ENCODE measurements at places on chromosomes 3 and 15.
A peak's percentile ranks its signal among the peaks of the same experiment; 100 is the strongest.

DNA sequence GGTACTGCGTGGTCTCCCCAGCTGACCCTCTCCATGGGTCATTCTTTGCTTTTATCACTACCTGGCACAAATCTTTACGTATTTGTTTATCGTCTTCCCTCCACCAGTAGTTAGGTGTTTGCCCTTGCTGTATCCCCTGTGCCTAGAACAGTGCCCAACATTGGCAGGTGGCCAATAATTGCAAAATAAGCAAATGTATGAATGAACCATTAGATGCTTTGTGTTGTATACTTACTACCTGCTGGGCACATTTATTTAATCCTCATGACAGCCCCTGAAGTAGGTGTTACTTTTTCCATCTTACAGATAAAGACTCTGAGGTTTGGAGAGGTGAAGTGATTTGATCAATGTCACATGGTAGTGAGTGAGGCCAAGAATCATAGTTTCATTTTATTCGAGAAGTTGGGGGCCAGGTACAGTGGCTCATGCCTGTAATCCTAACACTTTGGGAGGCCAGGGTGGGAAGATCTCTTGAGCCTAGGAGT is 2.0 kb upstream of the TWF2 start:
- DNase-seq, result no peak

DNA sequence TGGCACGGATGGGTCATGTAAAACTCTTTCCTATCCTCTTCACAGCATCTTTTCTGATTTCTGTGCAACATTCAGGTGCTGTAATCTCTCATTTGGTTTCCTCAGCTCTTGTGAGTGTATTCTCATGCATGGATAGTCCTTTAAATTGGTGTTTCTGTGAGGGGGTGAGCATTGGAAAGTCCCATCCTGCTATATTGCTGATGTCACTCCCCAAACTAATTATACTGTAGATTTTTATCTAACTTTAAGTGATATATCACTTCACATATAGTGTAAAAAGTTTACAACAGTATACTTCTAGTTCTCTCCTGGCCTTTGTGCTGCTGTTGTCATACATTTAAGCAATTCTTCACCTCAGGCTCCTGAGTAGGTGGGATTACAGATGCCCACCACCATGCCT is 102.7 kb downstream of the GLDN start:
- DNase-seq, result no peak

DNA sequence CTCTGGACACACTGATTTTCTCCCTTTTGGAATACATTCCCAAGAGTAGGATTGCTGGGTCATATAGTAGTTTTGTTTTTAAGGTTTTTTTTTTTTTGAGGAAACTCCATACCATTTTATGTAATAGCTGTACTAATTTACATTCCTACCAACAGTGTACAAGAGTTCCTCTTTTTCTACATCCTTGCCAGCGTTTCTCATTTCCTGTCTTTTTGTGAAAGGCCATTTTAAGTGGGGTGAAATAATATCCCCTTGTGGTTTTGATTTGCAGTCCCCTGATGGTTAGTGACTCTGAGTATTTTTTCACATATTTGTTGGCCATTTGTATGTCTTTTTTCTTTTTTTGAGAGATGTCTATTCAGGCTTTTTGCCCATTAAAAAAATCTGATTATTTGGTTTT is 1205.5 kb downstream of the ROBO1 start:
- no peak for DNase-seq

GRCh38 chr3:126389112-126389793 is 5.5 kb upstream of the CFAP100 start:
- DNase-seq, result peak; percentile 97

DNA sequence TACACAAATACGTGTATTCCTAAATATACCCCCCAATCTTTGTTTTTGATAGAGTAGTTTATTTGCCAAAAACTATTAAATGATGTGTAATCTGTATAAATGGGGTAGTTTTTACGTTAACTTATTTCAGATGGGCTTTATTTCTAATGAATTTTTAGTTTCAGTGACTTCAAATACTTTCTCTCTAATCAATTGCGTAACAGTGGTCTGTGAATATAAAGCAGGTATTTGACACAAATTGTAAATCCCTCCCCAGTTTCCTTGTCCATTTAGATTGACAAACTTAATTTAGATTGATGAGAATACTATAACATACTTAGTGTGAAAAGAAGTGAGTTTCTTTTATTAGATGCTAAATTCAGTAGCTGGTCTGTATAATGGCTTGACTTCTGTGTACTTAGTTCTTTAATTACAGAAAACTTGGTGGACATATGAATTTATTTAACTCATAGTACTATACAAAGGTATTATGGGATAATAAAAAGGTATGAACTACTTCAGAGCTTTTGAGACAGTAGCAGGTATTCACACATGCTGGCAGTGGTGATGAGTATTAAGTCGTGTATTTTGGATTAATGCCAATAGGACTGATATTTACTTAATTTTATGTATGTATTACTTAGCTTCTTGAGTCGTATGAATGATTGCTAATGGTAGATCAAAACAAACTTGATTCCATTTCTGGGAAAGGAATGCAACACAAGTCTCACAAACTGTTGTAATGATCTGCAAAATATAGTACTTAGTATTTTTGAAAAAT is 81.6 kb downstream of the STT3B start:
- no peak for DNase-seq

GRCh38 chr3:142597906-142598305 is 1.7 kb downstream of the PLS1 start:
- no peak for DNase-seq

DNA sequence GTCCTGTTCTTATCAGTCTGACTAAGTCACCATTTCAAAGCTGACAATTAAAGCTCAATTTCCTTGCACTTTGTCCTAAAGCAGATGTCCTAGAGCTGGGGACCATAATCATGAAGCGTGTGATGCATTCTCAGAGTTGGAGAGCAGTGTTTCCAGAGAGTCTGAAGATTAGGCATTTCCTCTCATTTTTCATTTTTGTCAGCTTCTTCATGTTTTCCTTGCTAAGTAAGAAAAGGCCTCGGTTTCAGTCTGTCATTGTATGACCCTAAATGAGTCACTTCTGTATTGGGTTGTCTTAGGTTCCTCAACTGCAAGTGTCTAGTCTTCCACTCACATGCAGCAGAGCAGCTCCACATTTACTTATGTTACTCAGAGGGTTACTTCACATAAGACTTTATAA is 257.2 kb upstream of the TPRG1 start:
- DNase-seq, result no peak

GRCh38 chr15:57861034-57861638 is 154.6 kb downstream of the POLR2M start:
- peak; percentile 76 for DNase-seq

- DNase-seq, result no peak
These were observed 40.0 kb downstream of the TMEM45A start for GRCh38 chr3:100532411-100532810.

- DNase-seq, result peak; percentile 38
These were observed 900 bp upstream of the GNB4 start for GRCh38 chr3:179452176-179452564.

- no peak for DNase-seq
These were observed 9.8 kb downstream of the GP5 start for GRCh38 chr3:194389269-194389668.

DNA sequence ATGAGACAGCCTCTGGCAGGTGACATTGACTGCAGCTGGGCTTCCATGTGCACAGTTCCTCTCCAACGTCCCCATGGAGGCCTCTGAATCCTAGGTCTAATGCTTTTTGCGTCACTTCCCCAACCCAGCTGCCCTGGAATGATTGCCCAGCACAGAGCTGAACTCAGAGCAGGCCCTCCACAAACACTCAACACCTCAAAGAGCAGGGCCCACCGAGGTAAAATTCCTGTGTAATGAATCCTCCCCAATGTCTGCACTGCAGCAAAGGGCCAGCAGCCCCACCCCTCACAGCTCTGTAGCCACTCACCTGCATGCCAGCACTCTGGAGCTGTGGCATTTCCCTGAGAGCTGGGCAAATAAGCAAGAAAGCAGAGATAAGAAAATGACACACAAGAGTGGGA is 42.6 kb upstream of the DUSP7 start:
- DNase-seq, result no peak

- DNase-seq, result no peak
These were observed 5.4 kb downstream of the TGFBR2 start for GRCh38 chr3:30611613-30612436.

DNA sequence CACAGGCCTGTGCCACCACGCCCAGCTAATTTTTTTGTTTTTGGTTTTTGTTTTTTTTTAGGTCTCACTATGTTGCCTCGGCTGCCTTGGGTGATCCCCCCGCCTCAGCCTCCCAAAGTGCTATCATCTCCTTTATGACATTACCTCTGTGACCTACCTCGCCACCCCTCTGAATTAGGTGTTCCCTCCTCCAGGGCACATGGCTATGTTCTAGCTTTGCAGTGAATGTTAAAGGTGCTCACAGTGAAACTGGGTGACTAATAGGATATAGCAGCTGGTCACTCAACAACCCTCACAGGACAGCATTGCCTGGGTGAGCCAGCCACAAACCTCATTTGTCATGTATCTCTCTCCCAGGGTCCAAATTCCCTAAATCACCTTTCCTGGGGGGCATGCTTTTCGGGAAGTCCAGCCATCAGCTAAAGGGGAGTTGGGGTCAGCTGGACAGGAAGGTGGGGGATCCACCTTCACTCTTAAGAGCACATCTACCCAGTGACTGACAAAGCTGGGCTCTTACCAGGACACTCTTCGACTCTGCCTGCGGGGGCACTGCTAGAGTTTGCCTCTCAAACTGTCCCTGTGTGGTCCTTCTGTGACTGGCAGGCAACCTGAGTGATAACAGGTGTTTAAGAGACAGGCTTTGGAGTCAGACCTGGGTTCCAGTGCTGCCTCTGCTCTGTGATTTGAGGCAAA is 1.6 kb upstream of the TTLL3 start:
- peak; percentile 86 for DNase-seq

GRCh38 chr15:71424765-71425164 is 309.5 kb downstream of the THSD4 start:
- no peak for DNase-seq

- DNase-seq, result peak; percentile 65
These were observed 70.9 kb downstream of the CGGBP1 start for GRCh38 chr3:87987952-87988351.
